Vagina (tissue), 2 donors: ENCODE measurements at places on chromosomes 1 and 21.

DNA sequence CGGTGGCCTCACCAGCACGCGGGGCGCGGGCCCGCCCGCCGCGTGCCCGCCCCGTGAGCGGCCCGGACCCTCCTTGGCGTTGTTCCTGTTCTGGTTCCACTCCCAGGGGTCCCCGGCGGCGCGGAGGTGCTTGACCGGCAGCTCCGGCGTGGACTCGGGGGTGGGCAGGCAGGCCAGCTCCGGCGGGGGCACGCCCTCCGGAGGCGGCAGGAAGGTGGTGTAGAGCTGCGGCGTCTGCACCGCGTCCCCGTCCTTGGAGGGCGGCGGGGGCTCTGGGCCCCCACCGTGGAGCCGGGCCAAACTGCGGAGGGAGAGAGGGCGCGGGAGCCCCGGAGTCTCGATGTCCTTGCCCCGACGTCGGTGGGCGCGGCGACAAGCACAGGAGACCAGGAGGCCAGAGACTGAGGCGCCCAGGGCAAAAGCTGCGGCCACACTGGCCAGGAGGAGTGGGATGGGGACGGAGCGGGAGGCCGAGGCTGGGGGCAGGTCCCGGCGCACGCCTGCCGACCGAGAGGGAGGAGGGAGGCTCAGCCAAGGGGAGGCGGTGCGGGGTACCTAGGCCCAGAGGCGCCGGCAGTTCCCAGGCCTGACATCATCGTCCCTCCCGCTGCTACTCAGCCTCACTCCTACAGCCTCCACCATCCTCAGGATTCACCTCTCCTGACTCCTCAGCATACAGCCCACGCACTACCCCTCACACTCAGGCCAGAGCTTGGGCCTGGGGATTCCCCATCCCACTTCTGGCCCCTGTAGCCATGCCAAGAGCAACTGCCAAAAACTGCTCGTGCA lies 13.2 kb downstream of the SEMA6C start:
- DNase-seq = no peak

DNA sequence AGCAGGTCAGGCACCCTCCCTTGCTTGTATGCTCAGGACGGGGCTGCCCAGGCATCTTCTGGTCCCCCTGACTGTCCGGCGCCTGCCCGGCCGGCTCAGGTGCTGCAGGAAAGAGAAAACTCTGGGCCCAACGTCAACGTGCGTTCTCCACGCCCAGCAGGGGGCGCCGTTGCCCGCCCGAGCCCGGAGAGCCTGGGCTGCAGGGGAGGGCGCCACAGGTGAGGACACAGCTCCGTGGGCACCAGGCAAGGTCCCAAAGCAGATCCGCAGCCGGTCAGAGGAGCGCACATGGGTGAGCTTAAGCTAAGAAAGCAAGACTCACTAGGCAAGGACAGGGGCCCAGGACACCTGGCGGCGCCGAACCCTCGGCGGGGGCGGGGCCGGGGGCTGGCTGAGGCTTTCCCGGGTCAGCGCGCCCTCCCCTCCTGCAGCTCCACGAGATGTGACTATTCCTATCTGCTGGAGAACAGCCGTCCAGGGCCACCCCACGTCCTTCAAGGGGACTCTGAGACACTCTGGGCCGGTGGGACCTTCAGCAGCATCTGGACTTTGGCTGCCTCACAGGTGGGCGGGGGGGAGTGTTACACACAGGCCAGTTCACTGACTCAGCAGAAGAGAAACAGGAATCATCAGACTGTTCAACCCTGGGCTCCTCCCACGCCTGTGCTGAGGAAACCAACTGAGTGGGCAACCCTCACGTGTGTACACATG lies 29.3 kb downstream of the KRTAP10-1 start:
- no peak for DNase-seq

GRCh38 chr1:151455966-151456365 lies 3.3 kb downstream of the POGZ start:
- no peak for DNase-seq

DNA sequence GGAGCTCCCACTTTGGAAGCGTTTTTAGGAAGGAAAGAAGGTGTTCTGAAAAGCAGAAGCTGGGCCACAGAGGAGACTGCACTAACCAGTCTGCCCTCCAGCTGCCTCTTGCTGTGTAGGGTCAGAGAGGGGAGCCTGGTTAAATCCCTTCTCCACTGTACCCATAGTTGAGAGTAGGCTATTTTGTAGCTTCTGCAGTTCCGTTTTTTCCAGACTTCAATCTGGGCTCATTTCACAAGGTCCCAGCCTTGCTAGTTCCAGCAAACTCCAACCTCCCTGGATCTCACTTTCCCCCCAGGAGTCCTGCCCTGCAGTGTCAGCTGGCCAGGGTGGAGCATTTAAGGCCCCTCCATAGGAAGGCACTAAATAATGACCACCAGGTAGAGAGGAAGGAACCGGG lies 11.0 kb downstream of the TNN start:
- no peak for DNase-seq

GRCh38 chr1:44532567-44532944 lies 127.5 kb downstream of the RNF220 start:
- no peak for DNase-seq

GRCh38 chr1:175697255-175697654 lies 46.1 kb downstream of the TNR start:
- no peak for DNase-seq

DNA sequence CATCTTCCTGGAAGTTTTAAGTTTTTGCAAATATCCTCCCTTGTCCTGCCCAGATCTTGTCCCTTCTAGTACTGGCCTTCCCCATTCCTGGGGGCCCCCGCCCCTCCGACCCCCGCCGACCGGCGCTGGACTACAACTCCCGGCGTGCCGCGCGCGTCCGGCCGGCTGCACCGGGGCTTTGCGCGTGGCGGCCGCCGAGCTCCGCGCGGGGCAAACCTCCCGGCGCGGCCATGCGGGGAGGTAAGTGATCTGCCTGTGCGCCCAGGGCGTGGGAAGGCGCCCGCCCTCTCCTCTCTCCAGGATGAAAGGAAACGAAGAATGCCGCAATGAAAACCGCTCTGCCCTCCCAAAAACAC lies 3.2 kb upstream of the SAMD13 start:
- no peak for DNase-seq

GRCh38 chr1:100340494-100340893 lies 11.8 kb upstream of the CDC14A start:
- DNase-seq = no peak

DNA sequence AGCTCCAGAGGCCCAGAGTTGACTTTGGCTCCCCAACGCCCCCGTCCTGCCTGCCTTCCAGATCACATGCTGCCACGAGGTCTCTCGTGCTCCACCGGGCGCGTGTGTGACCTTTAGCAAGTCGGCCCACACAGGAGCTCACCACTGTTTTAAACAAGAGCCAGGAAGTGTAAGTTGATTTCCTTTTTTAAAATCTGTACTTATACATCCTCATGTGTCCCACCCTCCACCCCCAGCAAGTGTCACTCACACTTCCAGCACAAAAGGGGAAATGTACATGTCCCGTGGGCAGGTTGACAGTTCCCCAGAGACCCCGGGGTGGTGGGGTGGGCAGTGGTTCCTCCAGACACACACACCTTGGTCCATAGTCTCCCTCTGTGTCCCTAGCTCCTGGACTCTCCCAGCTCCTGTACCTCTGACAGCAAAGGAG lies 84.4 kb downstream of the STUM start:
- no peak for DNase-seq
